ENCODE measurements at places on chromosomes 5 and 9.
A peak's percentile ranks its signal among the peaks of the same experiment; 100 is the strongest.

GRCh38 chr5:149550268-149550583, 1.0 kb downstream of the CSNK1A1 start:
- DNase-seq: peak; percentile 33

DNA sequence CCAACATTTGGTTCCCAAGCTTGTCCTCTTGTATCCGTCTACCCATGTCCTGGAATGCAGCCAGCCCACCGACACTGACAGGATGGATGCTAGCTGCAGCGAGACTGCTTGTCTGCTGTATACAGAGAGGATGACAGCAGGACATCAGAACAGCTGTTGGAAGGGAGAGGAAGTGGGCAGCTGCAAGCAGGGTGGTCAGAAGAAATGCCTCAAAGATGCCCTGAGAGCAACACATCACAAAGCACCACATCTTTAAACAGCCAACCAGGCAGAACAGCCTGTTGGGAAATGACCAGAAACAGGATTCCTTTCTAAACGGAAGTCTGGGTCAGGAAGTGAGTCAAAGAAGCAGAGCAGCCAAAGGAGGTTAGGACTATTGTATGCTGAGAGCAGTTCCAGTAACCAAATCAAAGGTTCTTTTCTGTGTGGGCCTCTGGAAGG, 219.1 kb downstream of the NDUFS4 start:
- DNase-seq: peak; percentile 49

DNA sequence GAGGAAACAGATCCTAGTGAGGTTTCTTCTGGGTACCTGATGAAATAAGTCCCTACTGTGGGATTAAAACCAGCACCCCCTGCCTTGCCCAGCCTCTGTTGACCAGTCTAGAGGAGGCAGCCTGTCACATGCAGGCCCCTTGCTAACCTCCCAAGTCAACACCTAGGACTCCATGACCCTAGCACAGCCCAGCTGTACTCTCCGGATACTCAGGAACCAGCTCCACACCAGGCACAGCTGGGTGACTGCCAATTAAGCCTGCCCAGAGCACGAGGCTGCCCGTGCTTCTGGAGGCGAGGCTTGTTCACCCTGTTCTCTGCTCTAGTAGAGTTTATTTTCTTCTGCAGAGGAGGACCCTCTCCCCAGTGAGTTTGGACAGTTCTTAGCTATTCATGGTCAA, 92.5 kb downstream of the SNX24 start:
- DNase-seq: no peak

- DNase-seq: no peak
These were observed 21.9 kb upstream of the CFAP95 start for GRCh38 chr9:69798744-69799143.

DNA sequence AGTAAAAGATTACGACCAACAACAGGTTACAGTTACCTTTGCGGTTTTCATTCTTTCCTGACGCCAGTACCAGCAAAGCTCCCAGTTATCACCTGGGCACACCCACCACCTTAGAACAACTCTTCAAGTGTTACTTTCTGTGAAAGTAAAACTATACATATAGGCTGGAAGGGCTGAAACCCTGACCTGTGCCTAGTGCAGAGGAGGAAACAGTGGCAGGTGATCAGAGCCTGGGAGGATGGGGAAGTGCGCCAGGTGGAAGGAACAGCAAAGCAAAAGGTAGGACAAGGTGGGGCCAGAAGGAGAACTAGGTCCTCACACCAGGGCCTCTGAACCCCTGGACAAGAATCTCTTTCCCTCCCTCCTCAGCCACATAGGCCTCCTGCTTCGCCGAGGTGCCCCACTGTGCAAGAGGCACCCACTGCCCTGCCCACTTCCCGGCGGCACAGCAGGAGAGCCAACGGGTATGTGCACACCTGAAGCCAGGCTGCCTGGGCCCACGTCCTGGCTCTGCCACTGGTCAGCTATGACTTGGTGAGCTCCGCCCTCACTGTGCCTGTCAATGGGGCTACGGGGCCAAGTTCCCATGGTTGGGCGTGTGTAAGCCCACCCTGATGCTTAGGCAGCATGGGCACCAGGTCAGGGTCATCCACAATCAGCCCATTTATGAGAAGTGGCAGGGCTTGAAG, 26.9 kb downstream of the BICD2 start:
- DNase-seq: no peak

DNA sequence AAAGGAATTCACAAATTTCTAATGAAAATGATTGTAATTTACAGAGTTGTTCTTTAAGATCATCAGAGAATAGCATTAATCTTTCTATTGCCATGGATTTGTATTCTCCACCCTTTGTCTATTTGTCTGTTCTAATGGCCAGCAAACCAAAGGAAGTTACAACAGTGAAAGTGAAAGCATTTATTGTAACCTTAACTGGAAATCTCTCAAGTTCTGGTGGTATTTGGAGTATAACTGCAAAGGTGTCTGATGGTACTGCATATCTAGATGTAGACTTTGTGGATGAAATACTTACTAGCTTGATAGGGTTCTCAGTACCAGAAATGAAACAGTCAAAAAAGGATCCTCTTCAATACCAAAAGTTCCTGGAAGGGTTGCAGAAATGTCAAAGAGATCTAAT, 21.7 kb downstream of the RMI1 start:
- DNase-seq: no peak

DNA sequence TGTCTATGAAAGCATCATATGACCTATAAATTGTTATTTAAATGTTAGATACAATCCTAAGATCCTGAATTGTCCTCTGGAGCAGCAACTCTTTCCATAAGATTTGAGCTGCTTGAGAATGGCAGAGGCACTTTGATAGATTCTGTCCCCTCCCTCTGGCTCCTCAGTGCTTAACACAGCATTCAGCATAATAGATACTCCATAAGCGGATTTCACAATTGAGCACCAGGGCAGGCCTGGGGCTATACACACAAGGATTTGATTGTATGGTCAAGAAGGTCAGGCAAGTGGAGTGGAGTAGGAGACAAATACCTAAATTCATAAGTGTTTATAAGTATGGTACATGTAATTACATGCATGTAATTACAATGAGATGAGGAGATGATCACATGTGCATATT, 96.3 kb downstream of the FOXD1 start:
- DNase-seq: no peak

DNA sequence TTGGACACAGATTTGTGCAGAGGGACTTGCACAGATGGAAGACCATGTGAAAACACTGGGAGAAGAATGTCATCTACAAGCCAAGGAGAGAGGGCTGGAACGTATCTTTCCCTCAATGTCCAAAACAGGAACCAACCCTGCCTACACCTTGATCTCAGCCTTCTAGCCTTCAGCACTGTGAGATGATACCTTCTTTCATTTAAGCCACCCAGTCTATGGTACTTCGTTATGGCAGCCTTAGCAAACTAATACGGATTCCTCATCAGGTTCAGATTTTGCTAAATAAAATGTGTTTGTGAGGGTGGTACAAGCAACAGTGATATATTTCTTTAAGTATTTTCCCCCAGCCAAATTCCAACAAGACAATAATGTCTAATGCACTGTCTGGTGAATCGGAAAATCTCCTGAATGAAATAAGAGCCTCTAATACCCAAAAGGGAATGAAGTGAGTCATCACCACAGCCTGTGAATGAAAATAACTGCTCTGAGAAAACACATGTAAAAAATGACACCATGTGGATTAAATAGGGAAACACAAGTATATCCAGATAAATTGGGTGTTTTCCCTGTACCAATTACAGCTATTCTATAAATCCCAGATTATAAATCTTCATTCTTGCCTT, 182.8 kb upstream of the TARS1 start:
- peak; percentile 48 for DNase-seq

GRCh38 chr5:72093217-72093616, 14.1 kb upstream of the MAP1B start:
- peak; percentile 32 for DNase-seq

DNA sequence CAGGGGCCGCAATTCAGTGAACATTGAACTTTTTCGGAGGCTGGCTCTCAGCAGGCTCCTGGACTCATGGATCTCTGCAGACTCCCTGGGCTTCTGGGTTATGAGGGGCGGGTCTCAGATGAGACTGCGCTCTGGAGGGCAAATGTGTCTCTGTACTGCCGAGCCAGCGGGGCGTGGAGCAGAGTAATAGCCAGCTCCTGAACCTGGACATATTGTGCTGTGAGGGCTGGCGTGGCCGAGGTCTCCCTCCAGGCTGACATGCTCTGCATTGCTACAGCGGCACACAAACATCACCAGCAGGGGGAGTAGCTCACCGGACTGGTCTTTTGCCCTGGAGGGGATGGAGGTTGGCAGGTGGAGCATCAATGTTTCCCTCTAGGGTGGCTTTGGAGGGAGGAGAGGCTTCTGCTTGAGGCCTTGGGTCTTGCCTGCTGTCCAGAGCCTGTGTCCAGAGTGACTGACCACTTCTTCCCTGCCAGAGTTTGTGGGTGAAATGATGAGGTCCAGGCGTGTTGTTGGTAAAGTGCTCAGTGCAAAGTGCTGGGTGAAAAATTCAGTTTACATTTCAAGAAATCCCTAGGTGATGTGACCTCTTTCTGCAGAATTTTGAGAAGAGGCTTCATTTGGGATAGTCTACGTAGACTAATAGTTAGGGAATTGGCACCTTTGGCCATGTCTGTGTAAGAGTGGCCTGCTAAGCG, 10.9 kb upstream of the GADD45G start:
- peak; percentile 33 for DNase-seq

GRCh38 chr5:87570366-87570765, 157.6 kb upstream of the CCNH start:
- no peak for DNase-seq

DNA sequence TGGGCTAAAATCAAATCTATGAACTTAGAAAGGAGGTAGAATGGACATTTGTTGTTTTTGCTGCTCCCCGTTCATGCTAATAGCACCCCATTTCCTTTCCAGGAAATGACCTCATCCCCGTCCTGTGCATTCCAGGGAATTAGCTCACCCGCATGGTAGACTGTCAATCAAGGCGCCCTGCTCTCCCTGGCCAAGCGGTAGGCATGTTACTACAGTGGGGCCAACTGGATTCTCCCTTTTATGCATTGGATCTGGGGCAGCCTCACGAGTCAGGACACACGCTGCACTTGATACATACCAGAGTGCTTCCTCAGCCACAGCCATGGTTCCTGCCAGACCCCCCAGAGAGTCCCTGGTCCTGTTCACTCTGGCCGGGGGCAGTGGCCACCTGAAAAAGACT, 111.0 kb upstream of the PTCH1 start:
- peak; percentile 33 for DNase-seq

- DNase-seq: no peak
These were observed 221.6 kb upstream of the CTNND2 start for GRCh38 chr5:12125895-12126294.

- no peak for DNase-seq
These were observed 133.3 kb downstream of the GCNT1 start for GRCh38 chr9:76592091-76592973.

DNA sequence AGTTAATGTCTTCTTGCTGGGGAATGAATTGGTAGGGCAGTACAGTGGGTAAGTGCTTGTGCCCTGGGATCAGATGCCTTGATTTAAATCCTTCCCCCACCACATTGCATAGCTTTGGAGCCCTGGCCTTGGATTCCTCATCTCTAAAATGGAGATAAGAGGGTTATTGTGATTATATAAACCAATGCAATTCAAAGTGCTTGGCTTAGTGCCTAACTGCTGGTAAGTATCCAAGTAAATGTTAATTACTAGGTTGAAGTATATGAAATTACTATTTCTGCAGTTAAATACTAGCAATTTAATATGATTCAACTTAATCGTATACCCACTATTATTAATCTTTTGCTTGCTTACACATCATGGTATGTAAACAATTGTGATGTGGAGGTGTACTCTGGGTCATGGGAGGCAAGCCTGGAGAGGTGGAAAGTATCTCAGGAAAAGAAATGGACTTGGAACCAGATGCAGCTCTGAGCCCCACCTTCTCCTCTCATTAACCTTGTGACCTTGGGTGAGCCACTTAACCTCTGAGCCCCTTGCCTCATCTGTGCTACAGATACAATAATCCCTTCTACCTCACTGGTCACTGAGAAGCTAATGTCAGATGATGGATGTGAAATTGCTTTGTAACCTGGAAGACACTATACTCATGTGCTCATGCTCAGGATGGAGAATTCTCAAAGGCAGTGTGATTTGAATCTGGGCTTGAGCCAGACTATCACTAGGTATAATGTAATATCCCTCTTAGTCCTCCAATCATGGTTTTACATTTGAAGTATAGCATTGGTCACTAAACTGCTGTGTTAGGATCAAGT, 23.8 kb downstream of the NEUROG1 start:
- DNase-seq: no peak

- DNase-seq: no peak
These were observed 32.6 kb downstream of the ALG2 start for GRCh38 chr9:99189186-99189585.

GRCh38 chr5:154516475-154516874, 38.4 kb upstream of the HAND1 start:
- DNase-seq: no peak

- DNase-seq: peak; percentile 56
These were observed 45.4 kb upstream of the LIFR start for GRCh38 chr5:38601863-38602298.

Measured in foreskin keratinocyte (primary cell).